ENCODE measurements at places on chromosomes 7 and 10.

DNA sequence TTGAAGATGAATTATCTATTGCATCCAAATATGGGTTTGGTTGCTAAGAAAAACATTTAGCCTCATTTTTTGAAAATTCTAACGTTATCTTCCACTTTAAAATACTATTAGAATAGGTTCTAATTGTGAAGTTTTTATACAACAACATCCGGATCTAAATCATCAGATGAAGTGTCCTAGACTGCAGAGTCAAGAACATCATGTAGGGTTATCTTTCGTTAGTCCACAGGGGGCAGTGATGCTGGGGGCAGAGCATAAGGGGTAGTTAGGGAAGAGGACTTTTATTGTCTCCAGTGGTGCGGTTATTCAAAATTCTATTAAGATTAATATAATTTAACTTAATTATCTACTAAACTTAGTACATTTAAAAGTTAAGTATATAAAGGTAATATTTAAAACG is 990.6 kb upstream of the PHF14 start:
- no peak for DNase-seq

- DNase-seq = no peak
Observed at GRCh38 chr7:17506095-17506494, 207.6 kb downstream of the AHR start.

DNA sequence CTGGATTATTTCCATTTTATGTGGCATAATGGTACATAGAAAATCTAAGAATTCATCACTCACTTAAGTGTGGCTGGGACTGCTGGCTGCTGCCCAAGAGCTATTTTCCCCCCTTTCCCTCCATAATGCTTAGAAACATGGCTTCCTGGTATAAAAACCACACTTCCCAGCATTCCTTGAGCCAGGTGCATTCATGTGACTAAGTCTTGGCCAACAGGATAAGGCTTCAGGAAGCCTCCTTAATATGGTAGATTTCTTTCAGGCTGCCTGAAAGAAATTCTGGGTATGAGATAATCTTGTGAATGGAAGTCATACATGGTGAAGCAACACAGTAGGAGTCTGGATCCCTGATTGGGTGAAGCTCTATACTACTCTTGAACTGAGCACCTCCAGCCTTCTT is 178.0 kb downstream of the JAZF1 start:
- DNase-seq = no peak

DNA sequence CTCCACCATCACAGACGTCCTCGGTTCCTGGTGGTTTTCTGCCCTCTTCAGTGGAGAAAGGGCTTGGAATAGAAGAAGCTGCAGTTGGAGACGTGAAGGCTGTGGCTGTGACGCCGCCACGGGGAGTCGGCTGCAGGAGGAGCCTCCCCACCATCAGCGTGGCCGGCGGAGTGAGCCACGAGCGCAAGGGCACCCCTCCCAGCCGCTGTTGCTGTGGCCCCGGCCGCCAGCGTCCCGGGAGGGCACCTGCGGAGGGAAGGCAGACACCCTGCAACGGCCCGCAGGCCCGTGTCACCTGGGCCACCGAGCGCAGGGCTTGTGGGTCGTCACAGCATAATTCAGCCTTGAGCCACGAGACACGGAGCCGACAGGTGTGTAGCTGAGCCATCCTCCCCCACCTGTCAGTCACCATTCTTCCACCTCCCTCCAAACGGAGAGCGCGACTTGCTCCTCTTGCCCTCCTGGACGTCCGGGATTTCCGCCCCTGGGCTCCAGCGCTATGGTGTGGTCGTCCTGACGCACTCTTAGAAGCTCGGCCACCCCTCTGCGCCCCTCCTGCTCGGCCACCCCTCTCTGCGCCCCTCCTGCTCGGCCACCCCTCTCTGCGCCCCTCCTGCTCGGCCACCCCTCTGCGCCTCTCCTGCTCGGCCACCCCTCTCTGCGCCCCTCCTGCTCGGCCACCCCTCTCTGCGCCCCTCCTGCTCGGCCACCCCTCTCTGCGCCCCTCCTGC is 102.7 kb downstream of the PTPRN2 start:
- DNase-seq = no peak

DNA sequence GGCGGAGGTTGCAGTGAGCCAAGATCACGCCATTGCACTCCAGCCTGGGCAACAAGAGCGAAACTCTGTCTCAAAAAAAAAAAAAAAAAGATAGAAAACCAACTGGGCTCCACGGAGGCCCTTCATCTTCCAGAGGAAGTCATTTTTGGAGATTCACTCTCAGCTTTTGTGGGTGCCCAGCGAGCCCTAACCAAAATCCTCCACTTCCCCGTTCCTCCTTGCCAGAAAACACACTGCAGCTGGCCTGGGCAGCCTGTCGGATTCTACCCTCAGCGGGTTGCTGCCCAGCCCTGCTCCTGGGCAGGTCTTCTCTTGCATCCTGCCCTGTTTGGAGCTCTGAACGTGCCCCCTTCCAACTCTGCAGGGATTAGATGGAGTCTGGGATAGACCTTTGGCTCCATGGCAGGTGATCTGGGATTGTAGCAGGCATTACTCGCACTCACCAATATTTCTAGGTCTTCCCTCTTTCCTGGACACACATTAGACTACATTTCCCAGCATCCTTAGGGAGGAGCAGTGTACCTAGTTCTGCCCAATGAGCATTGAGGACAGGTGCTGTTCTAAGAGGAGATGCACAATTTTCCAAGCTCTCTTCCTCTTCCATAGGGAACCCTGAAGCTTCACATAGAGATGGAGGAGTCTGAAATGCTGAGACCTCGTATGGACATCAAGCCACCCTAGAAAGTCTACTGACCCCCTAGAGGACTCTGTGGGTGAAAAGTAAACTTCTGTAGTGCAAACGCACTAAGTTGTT is 4.6 kb downstream of the GRID2IP start:
- no peak for DNase-seq

GRCh38 chr7:92944633-92945032 is 108.3 kb upstream of the CDK6 start:
- DNase-seq = no peak

GRCh38 chr10:62068464-62068863 is 167.0 kb downstream of the ARID5B start:
- DNase-seq = no peak

- DNase-seq = no peak
Observed at GRCh38 chr10:28293236-28294168, 9.4 kb downstream of the MPP7 start.

DNA sequence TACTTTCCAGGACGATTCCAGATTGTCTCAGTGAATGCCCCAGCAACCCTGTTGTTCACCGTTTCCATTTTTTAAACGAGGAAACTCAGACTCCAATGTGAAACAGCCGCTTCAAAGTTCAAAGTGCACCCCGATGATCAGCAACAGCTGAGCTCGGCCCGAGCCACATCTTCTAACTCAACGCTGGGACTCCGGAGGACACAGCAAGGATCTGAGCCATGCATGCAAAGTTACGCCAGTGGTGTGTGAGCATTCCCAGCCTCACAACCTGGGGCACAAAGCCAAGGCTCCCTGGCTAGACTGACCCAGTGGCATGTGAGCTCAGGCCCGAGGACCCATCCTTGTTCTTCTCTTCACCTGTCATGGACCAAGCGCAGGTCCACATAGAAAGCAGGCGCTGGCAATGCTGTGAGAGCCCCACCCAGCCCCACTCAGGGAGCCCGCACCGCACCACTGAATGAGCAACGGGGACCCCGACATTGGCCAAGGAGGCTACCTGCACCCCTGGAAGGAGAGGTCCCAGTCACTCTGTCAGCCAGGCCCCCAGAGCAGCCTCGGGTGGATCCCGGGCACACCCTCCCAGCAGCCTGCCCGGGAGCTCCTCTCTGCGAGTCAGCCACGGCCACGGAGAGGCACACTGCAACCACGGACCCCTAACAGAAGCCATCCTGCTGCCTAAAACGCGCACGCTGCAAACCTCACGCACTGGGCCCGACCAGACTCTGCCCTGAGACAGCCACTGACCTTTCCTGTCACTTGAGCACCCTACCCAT is 82.9 kb downstream of the MAD1L1 start:
- no peak for DNase-seq

DNA sequence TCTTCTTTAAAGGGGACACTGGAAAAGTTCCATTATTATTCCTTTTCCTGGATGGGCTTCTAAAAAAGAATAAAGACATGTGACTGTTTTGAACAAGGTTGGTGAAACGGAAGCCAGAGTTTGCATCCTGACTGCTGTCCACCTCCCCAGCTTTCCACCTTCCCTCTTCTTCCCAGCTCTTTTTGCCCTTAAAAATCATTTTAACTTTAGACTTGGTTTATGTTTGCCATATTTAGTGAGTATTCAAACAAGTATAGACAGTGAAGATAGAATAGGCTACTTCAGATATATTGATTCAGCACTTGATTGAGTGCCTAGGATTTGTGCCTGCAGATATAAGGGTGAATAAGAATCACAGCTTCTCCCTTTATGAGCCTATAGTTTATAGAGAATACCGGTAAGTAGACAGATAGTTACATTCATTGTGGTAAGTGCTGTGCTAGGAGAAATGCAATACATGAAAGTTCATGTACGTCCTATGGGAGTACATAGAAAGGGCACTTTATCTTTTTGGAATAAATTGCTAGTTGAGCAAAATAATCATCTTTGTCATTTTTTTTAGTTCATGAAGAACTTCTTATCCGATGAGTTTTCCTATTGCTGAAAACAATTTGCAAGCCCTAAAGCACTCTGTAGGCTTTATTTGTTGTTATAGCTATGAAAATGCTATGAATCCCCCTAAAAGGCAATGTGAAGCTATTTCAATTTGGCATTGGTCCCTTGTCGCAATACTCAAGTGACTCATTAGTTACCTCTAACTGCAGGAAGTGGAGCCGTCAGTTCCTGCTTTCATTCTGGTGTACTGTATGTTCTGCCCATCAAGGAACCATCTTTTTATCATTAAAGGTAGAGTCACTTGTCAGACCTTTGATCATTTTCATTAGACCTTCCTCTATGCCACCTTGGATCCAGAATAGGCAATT is 57.2 kb upstream of the STRIP2 start:
- no peak for DNase-seq

DNA sequence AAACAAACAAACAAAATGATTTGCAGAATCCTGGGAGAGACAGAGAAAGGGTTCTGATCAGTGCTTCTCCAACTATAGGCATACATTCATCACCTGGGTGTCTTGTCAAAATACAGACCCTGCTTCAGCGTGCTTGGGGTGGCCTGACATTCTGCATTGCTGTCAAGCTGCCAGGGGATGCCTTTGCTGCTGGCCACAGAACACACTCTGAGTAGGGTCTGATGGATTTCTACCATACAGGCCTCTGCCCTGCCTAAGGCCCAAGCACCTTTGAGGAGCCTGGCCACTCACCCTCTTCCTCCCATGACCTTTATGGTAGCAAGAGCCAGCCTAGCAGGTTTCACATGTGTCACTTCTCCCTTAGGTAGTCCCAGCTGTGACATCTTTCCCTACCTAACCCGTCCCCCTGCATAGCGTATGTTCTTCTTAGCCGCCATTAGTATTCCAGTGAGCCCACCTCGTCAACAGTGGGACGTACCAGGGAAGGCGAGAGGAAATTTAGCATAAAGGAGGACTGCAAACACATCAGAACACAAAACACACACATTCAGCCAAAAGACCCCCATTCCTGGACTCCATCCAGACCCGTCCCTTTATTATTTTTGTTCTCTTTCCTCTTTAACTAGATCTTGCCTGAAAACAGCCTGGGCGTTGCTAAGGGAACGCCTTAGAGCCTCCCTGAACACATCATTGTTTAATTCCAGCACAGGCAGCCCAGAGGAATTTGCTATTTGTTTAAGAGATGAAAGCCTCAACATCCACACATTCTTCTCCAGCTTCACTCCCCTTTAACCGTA is 43.9 kb upstream of the PODXL start:
- DNase-seq = no peak

- DNase-seq = no peak
Observed at GRCh38 chr7:44645254-44645653, 38.8 kb downstream of the OGDH start.

DNA sequence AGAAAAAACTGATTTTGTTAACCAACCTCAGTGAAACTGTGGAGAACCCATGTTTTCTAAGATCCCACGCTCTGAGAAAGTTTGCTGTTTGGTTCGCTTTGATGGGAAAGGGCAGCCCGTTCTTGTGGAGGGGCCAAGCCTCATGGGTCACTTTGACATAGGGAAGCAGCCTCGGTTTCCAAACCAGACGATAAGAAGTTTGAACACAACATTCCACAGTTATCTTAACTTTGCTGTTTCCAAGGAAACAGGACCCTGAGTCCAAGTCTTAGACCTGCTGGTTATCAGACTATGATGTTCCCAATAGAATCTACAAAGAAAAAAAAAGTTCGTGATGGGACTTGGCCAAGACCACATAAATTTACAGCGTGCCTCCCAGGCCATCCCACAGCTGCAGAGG is 182.3 kb downstream of the NRP1 start:
- no peak for DNase-seq

GRCh38 chr7:25950488-25951413 is 201.2 kb upstream of the NFE2L3 start:
- DNase-seq = peak; percentile 82

GRCh38 chr10:1393481-1393880 is 337.3 kb downstream of the WDR37 start:
- no peak for DNase-seq

Measured in activated effector memory CD4-positive, alpha-beta T cell treated with Interleukin-2 at 50 U/mL for 16 hours (primary cell).